ENCODE measurements at places on chromosomes 3 and 15.

DNA sequence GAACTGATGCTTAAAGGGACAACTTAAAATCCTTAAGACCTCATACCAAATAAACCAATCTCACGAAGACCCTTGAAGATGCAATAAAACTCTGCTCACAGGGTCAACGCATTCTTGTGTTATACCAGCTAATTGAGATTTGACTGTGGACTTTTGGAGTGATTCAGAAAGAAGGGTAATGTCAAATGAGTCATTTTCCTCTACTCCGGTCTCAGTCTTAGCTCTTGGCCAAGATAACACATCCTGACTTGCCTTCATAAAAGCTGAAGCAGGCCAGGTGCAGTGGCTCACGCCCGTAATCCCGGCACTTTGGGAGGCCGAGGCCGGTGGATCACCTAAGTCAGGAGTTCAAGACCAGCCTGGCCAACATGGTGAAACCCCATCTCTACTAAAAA lies 3.8 kb downstream of the PKM start:
- no peak for DNase-seq

- no peak for DNase-seq
Observed at GRCh38 chr3:22101811-22102210, 350.8 kb upstream of the ZNF385D start.

GRCh38 chr15:50828610-50829206 lies 63.2 kb upstream of the SPPL2A start:
- no peak for DNase-seq

GRCh38 chr15:93451822-93452221 lies 362.8 kb upstream of the RGMA start:
- DNase-seq = no peak

DNA sequence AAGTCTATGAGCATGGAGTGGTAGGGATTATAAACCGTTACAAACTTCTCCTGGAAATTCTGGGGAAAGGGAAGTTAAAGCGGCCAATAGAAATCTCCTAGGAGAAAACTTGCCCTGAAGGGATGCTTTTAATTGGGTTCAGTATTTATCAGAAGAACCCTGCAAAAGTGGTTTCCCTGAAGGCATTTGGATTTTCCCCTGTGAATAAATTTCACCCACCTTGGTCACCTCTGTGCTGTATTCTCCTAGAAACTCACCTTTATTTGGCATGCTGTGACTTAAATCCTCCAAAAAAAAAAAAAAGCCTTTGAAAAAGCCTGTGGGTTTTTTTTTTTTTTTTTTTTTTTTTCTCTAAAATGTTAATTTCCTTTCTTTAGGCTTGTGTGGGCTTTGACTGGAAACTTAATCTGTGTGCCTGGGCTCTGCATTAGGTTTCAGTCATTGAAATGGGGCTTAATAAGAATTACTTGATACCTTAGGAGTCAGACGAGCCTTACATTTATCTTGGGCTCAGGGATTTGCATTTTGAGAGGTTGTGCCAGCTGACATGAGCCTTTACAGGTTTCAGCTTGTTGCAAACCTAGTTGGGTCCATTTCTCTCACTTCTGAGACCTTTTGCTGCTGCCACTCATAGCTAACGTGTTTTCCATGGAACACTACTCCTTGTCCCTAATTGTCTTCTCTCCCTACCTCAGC lies 22.0 kb downstream of the TGFBR2 start:
- no peak for DNase-seq

GRCh38 chr15:58410353-58410752 lies 21.4 kb upstream of the LIPC start:
- peak; percentile 28 for DNase-seq

DNA sequence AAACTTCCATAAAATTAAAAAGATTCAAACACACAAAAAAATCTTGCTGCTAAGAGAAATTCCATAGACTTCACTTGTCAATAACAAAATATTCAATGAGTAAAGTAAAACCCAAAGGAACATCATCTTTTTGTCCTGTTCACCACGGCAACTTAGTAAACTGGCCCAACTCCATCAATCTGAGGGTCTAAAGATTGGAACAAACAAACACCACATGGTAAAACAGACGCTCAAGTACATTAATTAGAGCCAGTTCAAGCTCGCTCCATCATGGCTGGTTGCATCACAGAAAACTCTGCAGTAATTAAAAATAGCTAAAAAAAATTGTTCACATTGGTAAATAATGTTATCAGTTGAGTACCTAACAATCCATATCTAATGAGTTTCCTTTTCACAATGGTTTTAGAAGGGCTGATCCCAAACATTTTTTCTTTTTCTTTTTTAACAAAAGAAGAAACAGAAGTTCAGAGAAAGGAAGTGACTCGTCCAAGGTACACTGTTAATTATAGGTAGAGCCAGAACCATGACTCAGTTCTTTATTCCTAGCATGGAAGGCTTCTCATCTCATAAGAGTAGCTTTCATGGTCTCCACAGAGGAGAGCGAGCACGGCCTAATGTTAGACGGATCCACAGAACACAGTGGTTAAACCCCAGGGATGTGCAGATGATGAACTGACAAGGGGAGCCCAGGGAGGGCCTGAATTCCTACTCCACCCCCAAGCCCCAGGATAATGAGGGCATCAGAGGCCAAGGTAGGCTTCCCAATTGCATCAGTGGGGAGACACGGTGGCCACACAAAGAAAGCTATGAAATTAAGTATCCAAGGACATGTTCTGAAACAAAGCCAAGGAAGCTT lies 79.2 kb upstream of the ARHGEF3 start:
- DNase-seq = no peak

- DNase-seq = peak; percentile 59
Observed at GRCh38 chr3:3799173-3800079, at the start of gene LRRN1. TSS of gene LRRN1 (plus strand) at chr3:3799431. CDS start at chr3:3844642, 45,211 bp downstream.

DNA sequence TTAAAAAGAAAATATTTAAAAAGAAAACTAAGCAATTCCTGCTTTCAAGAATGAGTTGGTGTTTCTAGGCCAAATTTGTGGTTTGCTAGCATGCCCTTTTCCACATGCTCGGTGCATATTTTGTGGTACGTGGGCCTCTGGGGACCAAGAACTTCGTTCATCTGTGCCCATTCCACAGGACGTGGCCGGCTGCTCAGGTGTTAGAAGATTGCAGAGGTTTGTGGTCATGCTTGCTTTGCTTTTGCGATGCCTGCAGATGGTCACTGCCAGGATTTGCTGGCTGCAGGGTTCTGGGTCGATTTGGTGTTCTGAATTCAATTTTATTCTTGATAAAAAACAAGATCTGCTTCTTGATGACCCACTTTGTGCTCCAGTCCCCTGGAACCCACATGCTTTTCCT lies 7.5 kb downstream of the PSTPIP1 start:
- no peak for DNase-seq

GRCh38 chr3:148223266-148223665 lies 474.4 kb upstream of the AGTR1 start:
- DNase-seq = no peak

GRCh38 chr3:196603683-196604082 lies 35.2 kb downstream of the FBXO45 start:
- DNase-seq = no peak

GRCh38 chr15:80467311-80467714 lies 63.1 kb downstream of the ARNT2 start:
- DNase-seq = no peak

DNA sequence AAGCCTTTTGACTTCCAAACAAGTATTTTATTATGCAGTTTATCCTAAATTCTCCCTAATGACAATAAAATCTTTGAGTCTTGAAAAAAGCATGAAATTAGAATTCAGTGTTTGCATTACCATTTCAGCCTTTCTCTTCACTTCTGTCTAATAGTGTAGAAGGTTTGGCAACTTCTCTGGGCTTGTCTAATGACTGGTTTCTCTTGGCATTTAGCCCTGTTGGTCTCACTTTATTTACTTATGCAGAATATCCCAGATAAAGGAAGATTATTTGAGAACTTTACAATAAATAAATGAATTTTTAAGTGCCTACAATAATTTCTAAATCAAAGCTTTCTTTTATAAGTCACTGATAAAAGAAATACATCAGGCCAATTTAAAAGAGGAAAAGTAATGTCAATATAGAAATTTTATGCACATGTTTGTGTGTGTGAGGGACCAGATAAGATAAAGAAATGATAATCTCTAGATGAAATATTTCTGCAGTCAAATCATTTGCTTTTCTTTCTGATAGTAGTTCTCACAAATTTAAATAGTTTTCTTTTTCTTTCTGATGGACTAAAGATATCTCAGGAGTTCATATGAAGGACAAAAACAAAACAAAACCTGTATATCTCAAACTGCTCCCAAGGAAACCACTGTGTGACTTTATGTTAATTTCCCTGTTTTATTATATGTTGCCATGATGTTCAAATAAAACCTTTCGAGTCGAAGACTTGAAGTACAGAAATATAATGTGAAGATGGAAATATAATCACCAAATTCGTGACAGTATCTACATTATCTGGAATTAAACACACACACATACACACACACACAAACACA lies 533.1 kb upstream of the CBLB start:
- DNase-seq = no peak

GRCh38 chr3:71219744-71220638 lies 363.5 kb downstream of the FOXP1 start:
- DNase-seq = peak; percentile 30

DNA sequence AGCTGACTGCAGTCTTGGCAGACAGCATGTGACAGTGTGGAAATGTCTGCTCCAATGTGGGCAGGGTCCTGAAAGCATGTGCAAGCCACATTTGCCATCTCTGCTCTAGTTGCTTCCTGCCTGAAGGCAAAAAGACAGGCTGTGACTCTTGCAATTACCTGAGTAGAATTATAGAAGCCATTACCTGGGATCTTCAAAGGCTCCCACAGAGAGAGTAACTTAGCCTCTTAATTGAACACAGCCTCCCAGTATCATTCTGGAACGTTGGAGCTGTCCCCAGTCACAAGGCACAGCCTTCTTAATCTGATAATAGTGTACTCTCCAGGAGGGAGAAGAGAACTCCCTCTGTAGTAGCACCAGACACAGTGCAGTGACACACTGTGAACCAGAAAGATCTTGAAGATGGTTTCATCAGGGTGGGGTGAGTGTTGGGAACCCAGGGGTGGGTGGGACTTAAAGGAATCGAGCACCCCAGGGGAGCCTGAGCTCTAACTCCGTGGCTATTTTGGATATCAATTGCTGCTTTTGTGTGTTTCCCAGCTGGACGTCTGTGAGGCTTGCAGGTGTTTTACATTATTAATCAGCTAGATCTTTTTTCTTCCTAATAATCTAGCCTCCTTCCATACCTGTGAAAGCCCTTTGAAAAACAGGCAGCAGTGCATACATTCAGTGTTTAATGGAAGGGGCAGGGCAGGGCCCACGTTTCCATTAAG lies 40.6 kb upstream of the GLCE start:
- DNase-seq = no peak

- no peak for DNase-seq
Observed at GRCh38 chr3:43153216-43154083, 47.6 kb upstream of the POMGNT2 start.

DNA sequence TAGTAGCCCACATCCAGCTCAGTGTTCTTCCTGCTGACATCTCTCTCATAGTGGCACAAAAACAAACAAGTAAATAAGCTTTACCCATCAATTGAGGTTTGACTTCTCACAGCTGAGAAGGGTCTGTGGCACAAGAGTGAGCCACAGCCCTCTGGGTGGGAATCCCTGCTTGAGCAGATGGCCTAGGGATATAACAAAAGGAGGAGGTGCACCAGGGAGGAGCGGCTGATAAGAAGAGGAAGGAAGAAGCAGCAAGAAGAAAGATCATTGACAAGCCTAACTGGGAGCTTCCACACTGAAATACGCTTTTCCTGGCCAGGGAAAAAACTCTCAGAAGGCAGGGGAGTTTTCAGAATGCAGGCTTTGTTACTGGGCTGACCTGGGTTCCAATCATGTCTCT lies 279.8 kb downstream of the UACA start:
- DNase-seq = no peak

- DNase-seq = no peak
Observed at GRCh38 chr15:83430441-83430840, 16.7 kb upstream of the SH3GL3 start.

DNA sequence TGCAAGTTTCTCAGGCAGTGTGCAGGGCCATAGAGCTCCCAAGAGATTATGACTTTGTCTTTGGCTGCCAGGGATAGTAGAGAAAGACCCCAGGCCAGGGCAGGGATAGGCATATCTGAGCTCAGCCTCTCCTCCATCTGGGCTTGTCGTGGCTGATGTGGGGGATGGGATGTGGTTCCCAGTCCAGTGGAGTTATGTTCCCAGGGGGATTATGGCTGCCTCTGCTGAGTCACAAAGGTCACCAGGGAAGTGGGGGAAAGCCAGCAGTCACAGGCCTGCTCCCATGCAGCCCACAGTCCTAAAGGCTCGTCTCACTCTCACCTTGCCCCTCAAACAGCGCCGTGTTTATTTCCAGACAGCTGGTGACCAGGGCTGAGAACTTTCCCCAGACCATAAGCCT lies 354.9 kb downstream of the SI start:
- no peak for DNase-seq
